Stimulated activated CD4-positive, alpha-beta T cell treated with anti-CD3 and anti-CD28 coated beads, Interleukin-1b, Interleukin-23, amount 100 ng/mL, for 48 hours (primary cell): ENCODE measurements at places on chromosomes 5 and 9.

DNA sequence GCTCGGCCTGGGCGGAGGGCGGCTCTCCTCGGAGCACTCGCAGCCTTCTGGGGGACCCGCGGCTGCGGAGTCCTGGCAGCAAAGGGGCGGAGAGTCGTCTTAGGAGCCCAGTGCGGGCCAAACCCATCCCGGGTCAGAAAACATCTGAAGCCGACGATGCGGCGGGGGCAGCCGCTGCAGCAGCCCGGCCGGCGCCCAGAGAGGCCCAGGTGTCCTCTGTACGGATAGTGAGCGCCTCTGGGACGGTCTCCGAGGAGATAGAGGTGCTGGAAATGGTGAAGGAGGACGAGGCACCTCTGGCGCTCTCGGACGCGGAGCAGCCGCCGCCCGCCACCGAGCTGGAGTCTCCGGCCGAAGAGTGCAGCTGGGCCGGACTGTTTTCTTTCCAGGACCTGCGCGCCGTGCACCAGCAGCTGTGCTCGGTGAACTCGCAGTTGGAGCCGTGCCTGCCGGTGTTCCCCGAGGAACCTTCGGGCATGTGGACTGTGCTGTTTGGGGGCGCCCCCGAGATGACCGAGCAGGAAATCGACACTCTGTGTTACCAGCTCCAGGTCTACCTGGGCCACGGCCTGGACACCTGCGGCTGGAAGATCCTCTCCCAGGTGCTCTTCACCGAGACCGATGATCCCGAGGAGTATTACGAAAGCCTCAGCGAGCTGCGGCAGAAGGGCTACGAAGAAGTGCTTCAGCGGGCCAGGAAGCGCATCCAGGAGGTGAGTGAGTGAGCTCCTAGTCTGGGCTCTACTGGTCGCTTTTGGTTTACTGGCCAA is 1.2 kb downstream of the JMY start:
- peak; percentile 34 for DNase-seq

DNA sequence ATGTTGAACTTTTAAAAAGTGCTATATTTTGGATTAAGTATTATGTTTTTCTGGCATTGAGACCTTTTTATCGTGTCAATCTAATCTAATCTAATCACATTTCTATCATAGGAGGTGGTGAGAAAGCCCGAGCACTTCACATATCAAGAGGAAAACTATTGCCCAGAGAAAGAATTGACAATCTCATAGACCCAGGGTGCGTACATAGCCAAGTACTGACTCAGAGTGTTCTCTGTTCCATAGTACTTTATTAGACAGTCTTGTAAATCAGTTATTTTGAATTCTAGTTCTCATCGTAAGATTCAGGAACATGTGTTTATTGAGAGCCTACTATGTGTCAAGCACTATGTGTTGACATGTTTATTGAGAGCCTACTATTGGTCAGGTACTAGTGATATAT is 9.0 kb downstream of the MCCC2 start:
- no peak for DNase-seq

DNA sequence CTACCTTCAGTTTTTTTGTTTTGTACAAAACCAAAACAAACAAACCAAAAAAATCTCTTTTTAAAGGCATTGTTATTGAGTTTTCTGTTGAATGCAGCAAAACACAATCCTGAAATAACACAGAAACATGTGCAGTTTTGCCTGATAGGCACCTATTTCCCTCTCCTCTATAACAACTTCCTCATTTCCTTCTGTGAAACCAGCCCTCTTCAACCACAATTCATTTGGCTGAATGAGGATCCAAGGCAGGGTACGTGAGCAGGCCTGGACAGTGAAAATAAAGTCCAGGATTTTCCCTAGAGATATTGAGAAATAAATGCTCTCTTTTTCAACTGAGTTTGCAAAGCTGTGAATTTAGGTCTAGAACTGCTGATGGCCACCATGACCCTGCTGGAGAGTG is 134.8 kb upstream of the LARP1 start:
- no peak for DNase-seq

DNA sequence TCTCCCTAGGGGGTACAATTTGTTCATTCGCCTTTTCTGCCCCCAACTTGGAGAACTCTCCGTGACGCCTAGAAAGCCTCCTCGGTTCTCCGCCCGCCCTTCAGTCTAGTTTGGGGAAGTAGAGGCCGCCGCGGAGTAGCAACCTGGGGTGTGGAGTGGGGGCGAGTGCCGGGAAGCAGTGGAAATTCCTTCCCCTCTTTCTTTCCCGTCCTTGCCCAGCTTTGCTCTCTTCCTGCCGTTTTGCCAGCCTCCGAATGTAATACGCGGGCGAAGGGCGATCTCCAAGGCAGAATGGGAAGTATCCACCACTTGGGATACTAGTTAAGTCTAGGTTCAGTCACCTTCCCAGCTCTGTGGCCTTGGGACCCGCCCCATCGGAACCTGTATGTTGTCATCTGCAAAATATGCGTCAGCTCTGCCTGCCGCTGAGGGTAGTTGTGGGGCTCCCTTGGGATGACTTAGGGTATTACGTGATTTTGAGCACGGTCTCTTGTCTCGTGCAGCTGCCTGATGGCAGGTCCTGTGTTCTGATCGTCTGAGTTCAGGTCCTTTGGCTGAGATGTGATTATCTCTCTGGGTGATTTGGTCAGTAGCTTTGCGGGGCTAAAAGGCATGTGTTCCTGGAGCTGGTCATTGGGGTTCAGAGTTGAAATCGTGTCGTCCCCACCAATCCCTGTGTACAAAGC is 724 bp downstream of the PAM start:
- DNase-seq: peak; percentile 86

- DNase-seq: peak; percentile 26
Observed at GRCh38 chr5:131959906-131960305, 14.4 kb upstream of the MEIKIN start.

DNA sequence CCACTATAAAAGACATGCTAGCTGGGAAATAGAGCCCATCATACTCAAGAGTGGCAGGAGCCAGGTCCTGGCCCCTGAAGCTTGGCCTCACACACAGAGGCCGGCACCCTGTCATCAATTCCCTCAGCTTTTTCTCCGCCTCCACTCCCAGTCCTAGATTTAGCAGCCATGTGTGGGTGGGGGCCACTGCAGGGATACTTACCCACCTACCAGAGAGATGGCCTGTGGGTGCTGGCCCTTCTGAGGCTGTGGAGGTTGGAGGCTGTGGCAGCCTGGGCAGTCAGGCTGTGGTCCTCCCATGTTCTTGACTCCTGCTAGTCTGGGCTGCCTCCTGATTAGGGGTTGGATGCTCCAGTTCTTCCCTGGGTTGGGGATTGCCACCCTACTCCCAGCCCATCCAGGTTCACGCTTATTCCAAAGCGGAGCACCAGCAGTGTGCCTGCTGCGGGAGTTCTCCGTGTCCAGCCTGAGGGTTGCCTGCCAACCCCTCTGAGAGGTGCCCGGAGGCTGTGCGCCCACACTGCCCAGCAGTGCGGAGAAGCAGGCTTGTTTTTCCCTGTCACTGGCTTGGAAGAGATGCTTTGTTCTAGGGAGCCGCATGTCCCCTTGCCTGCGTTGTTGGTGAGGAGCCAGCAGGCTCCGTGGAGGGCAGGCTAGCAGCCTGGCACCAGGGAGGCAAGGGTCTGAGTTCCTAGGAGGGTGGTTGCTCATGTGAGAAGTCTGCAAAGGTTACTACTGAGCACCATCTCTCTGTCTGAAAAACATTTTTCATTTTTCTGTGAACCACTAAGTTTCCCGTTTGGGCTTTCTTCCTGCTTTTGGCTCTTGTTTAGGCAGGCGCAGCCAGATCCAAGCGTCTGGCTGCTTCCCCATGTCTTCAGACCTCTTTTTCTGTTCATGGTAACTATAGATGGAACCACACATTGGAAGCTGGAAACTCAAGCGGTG is 7.5 kb downstream of the SLC22A5 start:
- no peak for DNase-seq

GRCh38 chr5:37248421-37248969 is 681 bp downstream of the CPLANE1 start:
- peak; percentile 4 for DNase-seq

DNA sequence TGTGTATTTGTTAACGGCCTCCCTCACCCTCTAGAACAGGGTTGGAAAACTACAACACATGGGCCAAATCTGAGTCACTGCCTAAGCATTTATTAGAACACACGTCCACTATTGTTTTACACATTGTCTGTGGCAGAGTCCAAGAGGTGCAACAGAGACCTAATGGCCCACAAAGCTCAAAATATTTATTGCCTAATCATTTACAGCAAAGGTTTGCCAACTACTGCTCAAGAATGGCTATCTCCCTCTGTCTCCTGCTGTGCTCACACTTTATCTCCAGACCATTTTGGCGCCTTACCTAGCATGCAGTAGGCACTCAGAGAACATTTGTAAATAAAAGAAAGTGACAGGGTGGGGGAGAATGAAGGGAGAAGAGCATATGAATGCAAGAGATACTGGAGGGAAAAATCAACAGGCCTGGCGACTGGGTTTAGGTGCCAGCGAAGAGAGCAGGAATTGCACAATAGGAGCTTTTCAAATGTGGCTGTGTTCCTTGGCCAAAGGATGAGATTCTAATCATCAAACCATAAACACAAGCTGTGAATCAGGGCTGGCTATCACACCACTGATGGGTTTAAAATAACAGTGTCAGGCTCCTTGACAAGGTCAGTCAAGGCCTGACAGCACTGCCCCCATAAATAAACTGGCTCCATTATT is 80.3 kb downstream of the EPB41L4A start:
- no peak for DNase-seq

DNA sequence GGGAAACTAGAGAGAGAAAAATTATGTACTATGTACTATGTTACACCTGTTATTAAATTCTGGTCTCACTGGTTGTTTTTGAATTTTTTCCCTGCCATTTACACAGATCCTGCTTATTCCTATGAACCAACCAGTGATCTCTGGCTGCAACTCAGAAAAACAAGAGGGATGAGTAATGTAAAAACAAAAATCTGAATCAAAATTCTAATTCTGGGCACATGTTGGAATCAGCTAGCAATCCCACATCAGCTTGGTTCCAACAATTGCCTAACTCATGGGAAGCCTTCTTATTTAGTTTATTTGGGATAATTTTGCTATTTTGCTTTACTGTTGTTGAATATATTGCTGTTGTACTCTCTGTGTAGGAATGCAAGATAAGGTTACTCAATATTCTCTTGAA is 78.3 kb downstream of the PLK2 start:
- no peak for DNase-seq

DNA sequence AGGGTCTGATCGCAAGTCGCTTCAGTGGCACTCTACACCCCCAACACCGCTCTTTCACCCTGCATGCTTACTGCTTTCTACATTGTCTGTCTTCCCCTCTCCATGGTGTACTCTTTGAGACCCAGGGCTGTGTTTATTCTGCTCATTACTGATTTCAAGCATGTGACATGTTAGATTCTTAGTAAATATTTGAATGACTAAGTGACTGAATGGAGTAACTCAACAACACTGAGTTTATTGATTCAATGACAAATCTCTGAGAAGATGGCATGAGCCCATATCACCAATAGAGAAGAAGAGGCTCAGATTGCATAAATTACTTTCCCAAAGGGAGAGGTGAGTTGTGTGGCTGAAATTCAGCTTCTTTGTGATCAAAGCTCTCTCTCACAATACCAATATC is 89.7 kb upstream of the OSMR start:
- no peak for DNase-seq

GRCh38 chr9:107044872-107045271 is 181.9 kb downstream of the ZNF462 start:
- DNase-seq: no peak

GRCh38 chr5:135592312-135593045 is 13.7 kb upstream of the CXCL14 start:
- DNase-seq: no peak

GRCh38 chr5:89065919-89066318 is 182.9 kb upstream of the MEF2C start:
- DNase-seq: no peak

- DNase-seq: no peak
Observed at GRCh38 chr9:28956116-28956880, 1383.0 kb upstream of the C9orf72 start.

GRCh38 chr5:90981821-90982220 is 401.3 kb downstream of the ARRDC3 start:
- no peak for DNase-seq

DNA sequence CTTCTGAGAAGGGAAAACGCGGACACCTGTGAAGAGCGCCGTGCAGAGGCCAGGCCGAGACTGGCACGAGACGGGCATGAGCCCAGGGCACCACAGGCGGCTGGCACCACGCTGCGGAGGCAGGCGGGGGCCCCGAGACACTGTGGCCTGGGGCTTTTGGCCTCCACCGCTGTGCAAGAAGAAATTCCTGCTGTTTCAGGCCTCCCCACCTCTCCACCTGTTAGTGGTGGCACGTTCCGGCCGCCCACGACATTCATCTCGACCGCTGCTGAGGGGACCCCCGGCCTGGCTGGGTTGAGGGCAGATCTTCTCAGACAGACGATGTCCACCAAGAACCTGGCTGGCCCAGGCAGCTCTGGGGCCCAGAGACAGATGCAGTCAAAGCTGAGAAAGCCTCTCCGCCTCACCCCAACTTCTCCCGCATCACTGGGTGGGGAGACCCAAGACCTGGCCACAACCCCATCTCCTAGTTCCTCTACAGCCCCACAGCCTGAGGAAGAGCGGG is 11.5 kb downstream of the NACC2 start:
- no peak for DNase-seq

DNA sequence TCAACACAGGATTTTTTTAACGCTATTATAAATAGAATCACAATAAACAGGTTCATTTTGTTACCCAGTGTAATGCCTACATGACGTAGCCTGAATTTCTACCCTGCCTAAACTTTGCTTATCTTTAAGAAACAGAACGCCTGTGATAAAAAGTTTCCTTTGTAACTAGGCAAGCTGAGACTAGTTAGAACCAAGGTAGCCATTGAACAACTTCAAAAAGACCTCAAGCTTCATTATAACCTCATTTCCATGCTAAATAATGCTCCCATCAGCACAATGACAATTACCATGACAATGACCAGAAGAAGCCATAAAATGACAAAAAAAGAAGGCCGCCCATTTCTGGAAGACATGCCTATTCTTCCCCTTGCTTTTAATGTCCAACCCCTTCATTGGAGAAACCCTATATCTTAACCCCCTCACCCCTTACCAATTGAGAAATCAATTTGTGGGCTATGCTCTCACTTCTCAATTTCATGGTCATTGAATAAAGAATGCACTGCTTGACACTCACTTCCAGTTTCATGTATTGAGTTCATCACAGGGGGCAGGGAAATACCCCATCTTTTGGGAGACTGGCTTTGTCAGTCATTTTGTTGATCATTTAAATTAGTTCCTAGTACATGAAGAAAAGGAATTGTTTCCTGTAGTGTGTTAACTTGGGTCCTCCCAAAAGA is 276.8 kb downstream of the MCTP1 start:
- DNase-seq: no peak

- no peak for DNase-seq
Observed at GRCh38 chr9:126561582-126561981, 52.1 kb upstream of the LMX1B start.

DNA sequence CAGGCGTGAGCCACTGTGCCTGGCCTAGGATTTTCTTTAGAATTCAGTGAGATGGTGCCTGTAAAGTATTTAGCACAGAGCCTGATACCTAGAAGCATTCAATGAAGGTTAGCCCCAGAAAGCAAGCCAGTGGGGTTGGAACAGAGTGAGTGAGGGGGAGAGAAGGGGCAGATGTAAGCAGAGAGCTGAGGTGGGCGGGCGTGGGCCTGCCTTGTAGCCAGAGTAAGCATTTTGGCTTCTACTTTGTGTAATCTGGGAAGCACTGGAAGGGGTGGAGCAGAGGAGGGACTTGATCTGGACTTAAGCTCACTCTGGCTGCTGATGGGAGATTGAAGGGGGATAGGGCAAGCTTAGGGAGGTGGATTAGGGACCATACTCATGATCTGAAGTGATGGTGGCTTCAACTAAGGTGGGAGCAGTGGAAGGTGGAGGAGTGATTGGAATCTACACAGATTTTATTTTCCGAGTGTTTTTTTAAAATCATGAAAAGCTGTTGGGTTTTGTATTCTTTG is 2.6 kb downstream of the EXOSC2 start:
- DNase-seq: no peak
